ENCODE measurements at places on chromosomes 7 and 10.

DNA sequence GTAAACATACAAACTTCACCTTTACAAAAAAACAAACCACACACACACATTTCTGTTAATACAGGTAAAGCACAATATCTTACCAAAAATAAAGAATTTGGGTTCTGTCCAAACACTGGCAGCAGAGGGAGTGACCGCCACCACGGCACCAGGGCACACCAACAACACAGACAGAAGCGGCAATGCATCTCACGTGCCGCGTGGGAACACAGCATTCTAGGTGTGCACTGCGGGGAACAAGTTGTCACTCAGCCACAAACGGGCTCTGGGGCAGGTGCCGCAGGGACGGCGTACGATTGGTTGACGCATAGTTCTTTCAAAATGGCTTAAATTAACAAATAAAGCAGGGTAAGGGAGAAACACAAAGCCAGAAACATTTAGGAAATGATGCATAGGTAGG, 22.3 kb downstream of the PDGFA start:
- no peak for ATAC-seq
- no peak overlapping the region for H3K4me3 ChIP-seq
- H3K36me3 ChIP-seq: peaks cover 13% of the 10 kb centered on the region
- H3K4me1 ChIP-seq: no peaks in the 10 kb centered on the region

GRCh38 chr7:17558558-17559332, 260.3 kb downstream of the AHR start:
- H3K4me1 ChIP-seq: no peaks in the 10 kb centered on the region
- no peak overlapping the region for H3K4me3 ChIP-seq
- no peaks in the 10 kb centered on the region for H3K36me3 ChIP-seq

DNA sequence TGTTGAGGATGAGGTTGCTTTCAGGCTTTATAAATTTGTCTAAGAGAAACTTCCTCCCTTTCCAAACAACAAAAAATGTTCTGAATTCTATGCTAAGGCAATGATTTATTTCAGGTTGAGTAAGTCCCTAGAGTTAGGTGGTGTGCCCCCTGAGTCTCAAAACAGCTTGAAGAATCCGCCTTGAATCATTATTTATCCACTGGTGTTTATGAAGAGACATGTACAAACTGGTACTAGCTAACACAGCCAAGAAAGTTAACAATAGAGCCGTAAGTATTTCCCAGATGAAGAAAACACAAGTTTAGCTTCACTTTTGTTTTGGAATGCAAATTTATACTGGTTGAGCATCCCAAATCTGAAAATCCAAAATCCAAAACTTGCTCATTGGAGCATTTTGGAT, 66.2 kb upstream of the SRPK2 start:
- no peak overlapping the region for H3K4me3 ChIP-seq
- no peak for ATAC-seq
- peaks cover 26% of the 10 kb centered on the region for H3K4me1 ChIP-seq
- H3K27ac ChIP-seq: peak overlapping the region; percentile 18
- H3K36me3 ChIP-seq: peaks cover 17% of the 10 kb centered on the region
- no peaks in the 10 kb centered on the region for H3K27me3 ChIP-seq

DNA sequence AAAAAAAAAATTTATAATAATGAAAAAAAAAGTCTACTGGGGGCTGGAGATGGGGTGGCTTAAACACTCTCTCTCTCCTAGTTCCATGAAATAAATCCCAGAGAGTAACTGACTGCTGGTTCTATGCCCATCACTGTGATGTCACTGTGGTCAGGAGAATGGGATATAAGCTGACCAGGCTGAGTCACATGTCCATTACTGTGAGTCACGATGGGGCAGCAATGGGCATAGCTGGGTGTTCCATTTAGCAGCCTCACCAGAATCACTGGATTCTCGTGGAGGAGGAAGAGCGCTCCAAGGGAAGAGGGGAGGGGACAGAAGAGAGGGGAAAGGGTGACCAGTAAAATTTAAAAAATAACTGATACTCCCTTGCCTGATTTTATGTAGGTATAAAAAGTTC, 37.1 kb downstream of the MASTL start:
- no peak for ATAC-seq
- peaks cover 12% of the 10 kb centered on the region for H3K36me3 ChIP-seq
- no peak overlapping the region for H3K4me3 ChIP-seq
- H3K27ac ChIP-seq: no peak overlapping the region
- no peaks in the 10 kb centered on the region for H3K4me1 ChIP-seq

DNA sequence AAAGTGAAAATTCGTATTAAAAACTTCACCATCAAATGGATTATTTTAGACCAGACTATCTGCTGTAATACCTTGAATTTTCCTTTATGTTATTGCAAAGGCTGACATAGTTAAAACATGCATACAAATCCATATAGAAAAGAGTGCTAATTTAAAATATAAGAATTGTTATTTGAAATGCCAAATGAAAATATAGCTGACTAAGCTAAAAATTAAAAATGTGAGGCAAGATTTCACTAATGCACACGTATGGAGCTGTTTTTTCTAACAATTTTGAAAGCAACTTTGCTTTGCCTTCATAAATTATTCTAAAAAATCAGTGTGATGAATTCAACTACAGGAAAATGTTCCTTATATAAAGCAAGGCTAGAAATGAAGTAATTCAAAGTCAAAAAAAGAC, 62.5 kb downstream of the MPP7 start:
- no peak overlapping the region for H3K27ac ChIP-seq
- ATAC-seq: no peak
- H3K36me3 ChIP-seq: peaks cover 10% of the 10 kb centered on the region
- no peaks in the 10 kb centered on the region for H3K27me3 ChIP-seq
- no peak overlapping the region for H3K4me3 ChIP-seq

GRCh38 chr10:42940487-42941294, 136.2 kb upstream of the RET start:
- no peak for ATAC-seq
- H3K4me3 ChIP-seq: no peak overlapping the region
- H3K27ac ChIP-seq: no peak overlapping the region
- H3K27me3 ChIP-seq: peaks cover 32% of the 10 kb centered on the region
- H3K36me3 ChIP-seq: no peaks in the 10 kb centered on the region

- ATAC-seq: no peak
- H3K27ac ChIP-seq: no peak overlapping the region
- peaks cover 48% of the 10 kb centered on the region for H3K27me3 ChIP-seq
- peaks cover 14% of the 10 kb centered on the region for H3K4me1 ChIP-seq
- H3K36me3 ChIP-seq: no peaks in the 10 kb centered on the region
Observed at GRCh38 chr10:71300555-71301370, 18.3 kb upstream of the SLC29A3 start.

GRCh38 chr10:103481974-103482531, 3.0 kb upstream of the CALHM3 start:
- no peak overlapping the region for H3K4me3 ChIP-seq
- peaks cover 13% of the 10 kb centered on the region for H3K4me1 ChIP-seq
- ATAC-seq: peak; percentile 82
- H3K27ac ChIP-seq: no peak overlapping the region
- H3K36me3 ChIP-seq: no peaks in the 10 kb centered on the region

DNA sequence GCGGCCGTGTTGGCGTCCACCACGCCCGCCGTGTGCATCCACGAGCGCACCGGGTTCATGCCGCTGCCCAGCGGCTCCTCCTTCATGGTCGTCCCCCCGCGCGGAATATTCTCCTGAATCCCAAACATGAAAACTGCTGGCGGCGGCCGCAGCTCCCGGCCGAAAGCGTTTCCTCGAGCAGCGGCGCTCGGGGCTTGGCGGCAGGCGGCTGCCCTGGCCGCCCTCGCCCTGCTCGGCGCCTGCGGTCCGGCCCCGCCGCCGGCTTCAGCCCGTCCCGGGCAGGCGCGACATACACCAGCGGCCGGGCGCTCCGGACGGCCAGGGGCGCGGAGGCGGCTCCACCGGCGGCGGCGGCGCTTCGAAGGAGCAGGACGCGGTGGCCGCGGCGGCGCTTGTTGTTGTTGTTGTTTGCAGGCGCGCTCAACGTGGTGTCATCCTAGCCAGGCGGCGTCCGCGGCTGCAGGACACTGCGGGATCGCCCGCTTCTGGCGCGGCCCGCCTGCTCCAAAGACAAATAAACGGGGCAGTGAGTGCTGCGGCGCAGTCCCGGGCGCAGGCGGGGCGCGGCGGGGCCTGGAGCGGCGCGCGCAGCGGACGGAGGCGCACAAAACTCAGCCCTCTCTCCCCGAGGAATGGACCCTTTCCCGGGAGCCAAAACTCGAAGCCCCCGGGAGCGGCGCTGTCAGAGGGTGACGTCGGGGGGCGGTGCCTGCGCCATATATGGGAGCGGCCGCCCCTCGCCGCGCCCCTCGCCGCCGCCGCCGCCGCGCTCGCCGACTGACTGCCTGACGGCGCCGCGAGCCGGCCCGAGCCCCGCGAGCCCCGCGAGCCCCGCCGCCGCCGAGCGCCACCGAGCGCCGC, at the start of gene EBF3:
Gene EBF3, minus strand, starts transcription at position 634 of the 861 bp plus-strand sequence. Its CDS starts 506 bp downstream, at position 128.
- no peaks in the 10 kb centered on the region for H3K36me3 ChIP-seq
- no peak for ATAC-seq
- H3K4me1 ChIP-seq: peaks cover 6% of the 10 kb centered on the region
- H3K27me3 ChIP-seq: peaks cover 67% of the 10 kb centered on the region

DNA sequence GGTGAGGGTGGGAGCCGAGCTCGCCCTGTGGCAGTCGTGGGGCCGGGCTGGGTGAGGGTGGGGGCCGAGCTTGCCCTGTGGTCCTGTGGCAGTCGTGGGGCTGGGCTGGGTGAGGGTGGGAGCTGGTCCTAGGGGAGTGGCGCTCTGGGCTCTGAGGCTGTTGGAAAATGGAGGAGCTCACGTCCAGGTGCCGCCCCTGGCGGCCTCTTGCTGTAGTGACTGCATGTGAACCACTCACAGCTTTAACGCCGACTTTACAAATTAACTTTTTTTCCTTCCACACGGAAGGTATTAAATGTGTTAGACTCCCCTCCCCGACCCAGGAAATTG, 312.6 kb downstream of the WDR37 start:
- H3K36me3 ChIP-seq: no peaks in the 10 kb centered on the region
- peaks cover 56% of the 10 kb centered on the region for H3K27me3 ChIP-seq
- peaks cover 13% of the 10 kb centered on the region for H3K4me1 ChIP-seq
- H3K27ac ChIP-seq: no peak overlapping the region
- peak; percentile 62 for ATAC-seq

Data from stimulated activated memory B cell treated with anti-CD40 and anti-IgM and Interleukin-4, amounts not matched to agents 10 μg/mL and 1 μg/mL and 100 μg/mL, for 72 hours (primary cell).